HT1080 (cell line): ENCODE measurements at places on chromosomes 16 and 17. TPM values are rescaled to one million over a fixed set of nuclear protein-coding genes. Genes with fewer than 3 reads are reported as not detected.

IGFALS gene
- not detected in 2 replicates for total RNA-seq

DNA sequence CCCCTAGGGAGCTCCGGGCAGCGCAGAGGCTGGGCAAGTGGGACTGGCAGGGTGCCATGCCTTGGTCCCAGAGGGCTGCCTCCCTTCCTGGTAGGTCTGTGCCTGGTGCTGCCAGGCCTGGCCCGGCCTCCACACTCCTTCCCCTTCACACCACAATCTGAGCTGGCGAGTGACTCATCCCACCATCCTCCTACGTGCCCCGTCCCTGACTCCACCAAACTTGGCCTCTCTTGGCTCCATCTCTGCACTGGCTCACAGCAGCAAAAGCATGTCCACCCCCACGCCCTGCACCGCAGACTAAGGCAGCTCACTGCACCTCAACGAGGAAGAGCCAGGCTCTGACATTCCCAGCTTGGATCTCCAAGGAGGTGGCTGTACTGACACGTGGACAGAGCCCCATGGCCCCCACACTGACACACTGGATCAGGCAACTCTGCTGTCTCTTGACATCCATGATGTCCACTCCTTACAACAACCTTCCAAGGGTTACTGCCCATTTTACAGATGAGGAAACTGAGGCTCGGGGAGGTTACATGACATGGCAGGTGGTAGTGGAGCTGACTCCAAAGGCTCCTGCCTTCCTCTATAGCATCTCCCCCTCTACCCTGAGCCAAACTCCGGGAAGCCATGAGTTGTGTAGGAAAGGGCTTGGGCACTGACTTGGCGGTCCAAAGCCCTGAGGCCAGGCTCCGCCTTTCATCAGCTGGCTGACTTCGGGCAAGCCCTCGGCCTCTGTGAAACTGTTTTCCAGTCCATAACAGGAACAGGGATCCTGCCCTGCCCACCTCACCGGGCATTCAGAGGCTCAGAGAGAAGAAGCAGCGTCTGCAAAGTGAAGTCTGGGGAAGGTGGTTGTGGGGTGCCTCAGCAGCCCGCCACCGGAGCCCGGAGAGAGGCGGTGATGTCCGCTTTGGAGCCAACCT is 20.1 kb upstream of the KRT19 start:
- DNase-seq = peak; percentile 99

- peak; percentile 80 for DNase-seq
These were observed 133.7 kb downstream of the RAB11FIP4 start for GRCh38 chr17:31524926-31525800.

DNA sequence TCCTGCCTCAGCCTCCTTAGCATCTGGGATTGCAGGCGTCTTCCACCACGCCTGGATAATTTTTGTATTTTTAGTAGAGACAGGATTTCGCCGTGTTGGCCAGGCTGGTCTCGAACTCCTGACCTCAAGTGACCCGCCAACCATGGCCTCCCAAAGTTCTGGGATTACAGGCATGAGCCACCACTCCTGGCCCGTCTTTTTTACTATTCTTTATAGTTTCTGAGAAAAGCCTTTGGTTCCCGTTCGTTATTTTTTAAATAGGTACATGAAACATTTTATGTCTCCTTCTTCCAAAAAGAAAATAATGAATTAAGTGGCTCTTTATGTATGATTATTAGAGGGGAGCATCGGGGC is 570 bp upstream of the BCO1 start:
- DNase-seq = no peak

DNA sequence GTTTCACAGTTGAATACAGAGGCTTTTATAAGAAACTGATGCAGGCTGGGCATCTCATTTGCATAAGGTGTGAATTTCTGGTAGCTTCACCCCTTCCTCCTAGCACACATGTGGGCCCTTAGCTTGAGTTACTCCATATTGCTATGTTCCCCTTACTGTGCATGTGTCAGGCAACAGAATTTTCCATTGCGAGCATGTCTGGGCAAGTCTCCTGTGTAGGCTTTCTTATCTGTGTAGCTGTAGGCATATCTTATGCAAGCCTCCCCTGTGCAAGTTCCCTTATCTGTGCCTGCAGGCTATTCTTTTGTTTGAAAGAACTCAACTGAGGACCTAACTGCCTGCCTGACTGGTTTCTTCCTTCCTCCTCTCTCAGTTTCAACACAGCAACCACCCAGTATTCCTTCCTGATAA is 597.4 kb upstream of the CDH5 start:
- no peak for DNase-seq

- no peak for DNase-seq
These were observed 14.8 kb upstream of the CETP start for GRCh38 chr16:56946767-56947603.
